ENCODE measurements at places on chromosomes 2 and 18.
A peak's percentile ranks its signal among the peaks of the same experiment; 100 is the strongest.

- H3K27me3 ChIP-seq, result no peaks in the 10 kb centered on the region
- no peak for DNase-seq
- no peaks in the 10 kb centered on the region for H3K36me3 ChIP-seq
- no peak overlapping the region for H3K4me3 ChIP-seq
These were observed 183.7 kb downstream of the NRP2 start for GRCh38 chr2:205865905-205866441.

DNA sequence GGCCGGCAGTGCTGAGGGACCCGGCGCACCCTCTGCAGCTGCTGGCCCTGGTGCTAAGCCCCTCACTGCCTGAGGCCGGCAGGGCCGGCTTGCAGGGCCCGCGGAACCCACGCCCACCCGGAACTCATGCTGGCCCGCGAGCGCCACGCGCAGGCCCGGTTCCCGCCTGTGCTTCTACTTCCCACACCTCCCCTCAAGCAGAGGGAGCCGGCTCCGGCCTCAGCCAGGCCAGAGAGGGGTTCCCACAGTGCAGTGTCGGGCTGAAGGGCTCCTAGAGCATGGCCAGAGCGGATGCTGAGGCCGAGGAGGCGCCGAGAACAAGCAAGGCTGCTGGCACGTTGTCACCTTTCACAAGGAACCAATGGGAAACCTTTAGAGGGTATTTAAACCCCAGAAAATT lies 36.8 kb upstream of the ZNF532 start:
- no peak for DNase-seq
- H3K36me3 ChIP-seq, result no peaks in the 10 kb centered on the region
- no peak overlapping the region for H3K4me3 ChIP-seq
- H3K4me1 ChIP-seq, result no peaks in the 10 kb centered on the region
- H3K27ac ChIP-seq, result no peak overlapping the region
- H3K27me3 ChIP-seq, result no peaks in the 10 kb centered on the region

DNA sequence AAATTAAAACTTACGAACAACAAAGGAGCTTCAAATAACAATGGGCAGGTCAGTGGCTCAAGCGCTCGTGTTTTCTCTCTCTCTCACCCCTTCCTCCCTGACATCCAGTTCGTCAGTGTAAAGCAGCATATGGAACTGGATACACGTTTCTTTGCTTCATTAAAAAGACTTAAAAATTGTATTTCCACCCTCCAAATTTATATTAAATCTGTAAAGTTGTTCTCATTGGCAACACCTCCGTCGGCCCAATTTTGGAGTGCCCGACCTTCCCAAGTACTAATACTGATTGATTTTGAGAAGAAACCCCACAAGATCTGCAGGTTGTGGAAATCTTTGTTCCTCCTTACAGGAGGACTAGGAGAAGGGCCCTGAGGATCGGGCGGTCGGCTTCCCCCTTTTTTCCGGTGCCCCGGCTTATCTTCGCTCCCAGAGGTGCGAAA lies 2.2 kb downstream of the TBR1 start:
- no peaks in the 10 kb centered on the region for H3K36me3 ChIP-seq
- H3K27ac ChIP-seq, result no peak overlapping the region
- H3K4me3 ChIP-seq, result peak overlapping the region; percentile 19
- no peak for DNase-seq
- H3K27me3 ChIP-seq, result peaks cover 100% of the 10 kb centered on the region

DNA sequence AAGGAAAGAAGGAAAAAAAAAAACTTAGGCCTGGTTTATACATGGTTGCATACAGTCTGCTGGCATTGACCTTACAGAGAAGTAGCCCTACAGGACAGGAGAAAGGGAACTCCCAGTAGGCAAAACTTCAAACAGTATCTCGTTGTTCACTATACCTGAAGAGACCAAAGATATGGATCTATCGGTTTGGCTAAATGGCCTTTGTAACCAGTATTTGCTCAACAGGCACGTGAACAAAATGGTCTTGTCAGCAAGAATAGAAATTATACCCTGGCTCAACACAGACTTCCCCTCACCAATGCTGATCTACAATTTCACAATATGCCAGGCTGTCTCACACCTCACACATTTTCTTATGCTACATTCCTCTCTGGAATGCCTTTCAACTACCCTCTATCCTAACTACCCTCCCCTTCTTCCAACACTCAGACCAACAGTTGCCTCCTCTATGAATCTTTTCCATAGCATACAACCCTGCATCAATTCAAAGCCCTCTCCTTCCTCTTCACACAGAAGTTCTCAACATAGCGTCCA lies 13.7 kb downstream of the HYCC2 start:
- no peaks in the 10 kb centered on the region for H3K27me3 ChIP-seq
- no peak for DNase-seq
- no peaks in the 10 kb centered on the region for H3K4me1 ChIP-seq
- no peaks in the 10 kb centered on the region for H3K36me3 ChIP-seq
- no peak overlapping the region for H3K4me3 ChIP-seq
- H3K27ac ChIP-seq, result no peak overlapping the region

DNA sequence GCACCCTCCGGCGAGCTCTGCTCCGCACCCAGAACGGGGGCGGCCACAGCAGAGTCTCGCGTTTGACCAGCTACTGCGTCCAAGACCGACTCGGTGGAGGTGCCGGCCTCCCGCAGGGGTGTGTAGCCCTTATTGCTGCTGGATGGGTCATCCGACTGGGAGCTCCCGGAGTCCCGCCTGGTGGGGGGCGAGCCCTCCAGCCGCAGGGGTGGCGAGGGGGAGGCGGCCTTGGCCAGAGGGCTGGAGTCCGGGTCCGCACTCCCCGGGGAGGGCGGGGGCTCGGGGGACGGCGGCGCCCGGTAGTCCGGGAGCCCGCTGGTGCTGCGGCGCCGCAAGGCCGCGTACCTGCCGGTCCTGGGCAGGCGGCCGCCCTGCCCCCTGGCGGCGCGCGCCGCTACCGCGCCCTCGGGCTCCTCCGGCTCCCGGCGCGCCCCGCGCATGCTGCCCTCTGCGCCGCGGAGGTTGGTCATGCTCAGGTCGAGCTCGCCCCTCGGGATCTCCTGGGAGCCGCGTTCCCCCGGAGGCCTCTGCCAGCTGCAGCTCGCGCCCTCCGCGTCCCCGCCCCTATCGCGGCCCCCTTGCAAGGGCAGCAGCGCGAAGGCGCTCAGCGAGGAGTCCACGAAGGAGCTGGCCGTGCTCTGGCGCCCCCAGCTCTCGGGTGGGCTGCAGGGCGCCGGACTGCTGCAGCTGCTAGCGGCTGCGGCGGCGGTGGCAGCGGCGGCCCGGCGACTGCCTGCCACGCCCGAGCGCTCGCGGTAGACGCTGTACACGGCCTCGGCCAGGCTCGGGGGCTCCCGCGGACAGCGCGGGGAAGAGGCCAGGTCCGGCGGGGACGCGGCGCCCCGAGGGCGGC lies 4.8 kb downstream of the TMEM200C start:
- peak; percentile 84 for DNase-seq
- H3K36me3 ChIP-seq, result no peaks in the 10 kb centered on the region
- peaks cover 14% of the 10 kb centered on the region for H3K4me1 ChIP-seq
- peak overlapping the region; percentile 61 for H3K4me3 ChIP-seq

- H3K4me3 ChIP-seq, result peak overlapping the region; percentile 20
- peak; percentile 82 for DNase-seq
- H3K36me3 ChIP-seq, result no peaks in the 10 kb centered on the region
- peaks cover 21% of the 10 kb centered on the region for H3K4me1 ChIP-seq
- peaks cover 100% of the 10 kb centered on the region for H3K27me3 ChIP-seq
These were observed 1.3 kb upstream of the TLX2 start for GRCh38 chr2:74512744-74513604.

DNA sequence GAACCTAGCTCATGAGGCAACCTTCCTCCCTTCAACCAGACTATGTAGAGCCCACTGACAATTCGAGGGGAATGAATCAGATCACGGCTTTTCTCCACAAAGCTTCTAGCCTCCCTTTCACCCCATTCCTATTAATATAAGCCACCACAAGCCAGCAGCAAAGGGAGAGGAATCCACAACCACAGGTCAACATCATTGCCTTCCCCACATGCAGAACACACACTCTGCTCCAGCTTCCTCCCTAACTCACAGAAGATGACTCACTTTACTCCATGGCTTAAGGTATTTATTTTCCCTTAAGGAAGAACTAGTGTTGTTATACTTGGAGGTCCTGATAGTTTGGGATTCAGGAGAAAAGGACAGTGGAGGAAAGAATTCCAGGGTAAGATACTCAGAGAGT lies 272.2 kb downstream of the C1D start:
- H3K4me3 ChIP-seq, result no peak overlapping the region
- no peak for DNase-seq
- no peaks in the 10 kb centered on the region for H3K36me3 ChIP-seq
- H3K27ac ChIP-seq, result no peak overlapping the region

- no peak overlapping the region for H3K4me3 ChIP-seq
- peaks cover 25% of the 10 kb centered on the region for H3K4me1 ChIP-seq
- DNase-seq, result no peak
- peaks cover 97% of the 10 kb centered on the region for H3K27me3 ChIP-seq
- H3K36me3 ChIP-seq, result no peaks in the 10 kb centered on the region
- H3K27ac ChIP-seq, result no peak overlapping the region
These were observed 91.7 kb downstream of the INHBB start for GRCh38 chr2:120437604-120438000.

DNA sequence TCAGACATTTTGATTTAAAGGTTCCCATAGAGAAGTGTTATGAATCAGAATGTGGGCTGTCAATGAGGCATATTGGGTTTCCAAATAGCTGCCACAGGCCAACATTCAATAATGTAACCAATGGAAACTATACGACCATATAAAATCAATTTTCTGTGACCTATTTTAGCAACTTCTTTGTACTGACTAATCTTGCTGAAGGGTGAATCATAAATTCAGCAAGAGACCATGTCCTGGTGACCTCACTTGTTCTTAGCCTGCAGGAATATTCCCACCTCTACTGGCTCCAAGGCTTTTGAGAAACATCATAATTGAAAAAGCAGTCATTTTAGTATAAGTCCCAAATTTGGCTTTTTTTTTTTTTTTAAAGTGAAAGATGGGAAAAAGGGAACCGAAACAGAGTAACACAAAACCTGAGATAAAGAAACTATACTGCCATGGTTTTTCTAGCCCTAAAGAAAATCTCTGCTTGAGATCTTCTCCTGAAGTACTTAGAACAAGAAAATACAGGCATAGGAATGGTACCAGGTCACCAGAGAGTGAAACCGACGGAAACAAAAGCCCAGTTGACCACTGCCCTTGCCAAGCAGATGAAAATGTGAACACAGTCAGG lies 32.1 kb downstream of the PLEKHM3 start:
- no peaks in the 10 kb centered on the region for H3K27me3 ChIP-seq
- DNase-seq, result no peak
- H3K4me1 ChIP-seq, result no peaks in the 10 kb centered on the region
- H3K27ac ChIP-seq, result no peak overlapping the region

Measured in neural progenitor cell (in vitro differentiated cells).